T-helper 17 cell (primary cell): ENCODE measurements at places on chromosomes 2 and 18.

DNA sequence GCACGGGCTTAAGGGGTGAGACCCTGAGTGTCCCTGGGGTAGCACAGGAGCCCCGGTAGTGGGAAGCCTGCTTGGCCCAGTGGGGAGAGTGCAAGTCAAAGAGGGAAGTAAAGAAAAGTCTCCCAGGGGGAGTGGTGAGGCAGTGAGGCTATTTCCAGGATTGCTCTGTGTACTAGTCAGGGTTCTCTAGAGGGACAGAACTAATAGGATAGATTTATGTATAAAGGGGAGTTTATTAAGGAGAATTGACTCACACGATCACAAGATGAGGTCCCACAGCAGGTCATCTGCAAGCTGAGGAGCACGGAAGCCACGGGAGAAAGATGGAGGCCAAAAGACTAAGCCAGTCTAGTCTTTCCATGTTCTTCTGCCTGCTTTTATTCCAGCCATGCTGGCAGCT, 45.5 kb downstream of the CMPK2 start:
- DNase-seq, result no peak

DNA sequence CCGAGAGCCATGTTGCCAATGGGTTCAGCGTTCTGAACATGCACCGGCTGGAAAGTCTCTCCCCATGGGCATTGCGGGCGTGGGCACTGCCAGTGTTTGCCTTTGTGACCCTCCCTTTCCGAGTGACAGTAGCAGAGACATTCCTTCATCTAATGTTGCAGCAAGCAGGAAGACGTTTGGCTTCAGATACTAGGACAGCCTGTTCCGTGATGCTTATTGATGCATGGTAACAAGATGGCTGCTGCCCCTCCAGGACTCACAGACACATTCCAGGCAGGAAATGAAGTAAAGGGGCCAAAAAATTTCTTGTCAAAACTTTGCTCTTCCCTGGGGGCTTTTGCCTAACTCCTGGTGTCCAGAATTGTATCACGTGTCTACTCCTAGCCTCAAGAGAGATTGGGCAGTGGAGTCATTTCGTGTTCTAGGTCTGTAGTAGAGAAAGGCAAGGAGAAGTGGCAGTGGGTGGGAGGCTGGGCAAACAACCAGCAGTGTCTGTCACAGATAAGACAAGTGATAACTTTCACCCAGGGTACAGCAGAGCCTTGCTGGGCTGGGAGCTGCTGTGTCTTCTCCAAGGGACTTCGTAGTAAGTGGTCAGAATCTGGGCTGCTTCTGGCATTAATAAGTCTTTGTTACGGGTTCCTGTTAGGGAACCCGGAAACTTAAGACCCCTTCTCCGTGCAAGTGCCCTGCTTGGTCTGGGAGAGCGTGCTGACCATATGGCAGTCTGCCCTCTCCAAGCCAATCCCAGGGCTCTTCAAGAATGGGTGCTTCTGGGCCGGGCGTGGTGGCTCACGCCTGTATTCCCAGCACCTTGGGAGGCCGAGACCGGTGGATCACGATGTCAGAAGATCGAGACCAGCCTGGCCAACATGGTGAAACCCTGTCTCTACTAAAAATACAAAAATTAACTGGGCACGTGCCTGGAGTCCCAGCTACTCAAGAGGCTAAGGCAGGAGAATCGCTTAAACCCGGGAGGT, 93.5 kb downstream of the TFCP2L1 start:
- DNase-seq, result no peak

- DNase-seq, result no peak
Observed at GRCh38 chr2:210681491-210681890, 125.1 kb downstream of the CPS1 start.

DNA sequence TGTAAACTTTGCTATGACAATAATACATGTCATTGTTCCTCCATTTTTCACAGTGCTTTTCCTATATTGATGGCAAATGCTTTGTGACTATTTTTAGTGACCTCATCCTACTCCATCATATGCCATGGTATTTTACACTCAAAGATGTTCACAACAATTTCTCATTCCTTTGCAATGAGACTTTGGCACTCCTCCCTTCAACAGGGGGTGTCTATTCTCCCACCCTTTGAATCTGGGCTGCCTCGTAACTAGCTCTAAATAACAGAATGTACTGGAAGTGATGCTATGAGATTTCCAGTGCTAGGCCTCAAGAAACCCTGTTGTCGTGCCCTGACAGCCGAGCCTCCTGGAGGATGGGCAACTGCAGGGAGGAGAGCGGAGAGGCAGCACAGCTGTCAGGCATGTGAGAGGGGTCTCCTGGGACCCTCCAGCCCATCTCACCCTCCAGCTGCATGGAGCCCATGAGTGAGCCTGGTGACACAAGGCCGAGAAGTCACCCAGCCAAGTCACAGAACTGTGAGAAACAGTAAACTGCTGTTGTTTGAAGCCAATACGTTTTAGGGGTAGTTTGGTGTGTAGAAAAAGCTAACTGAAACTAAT, 103.1 kb upstream of the APCDD1 start:
- DNase-seq, result no peak

GRCh38 chr2:64374686-64375085, 79.3 kb upstream of the LGALSL start:
- no peak for DNase-seq
